ENCODE measurements at places on chromosomes 3 and 15.
A peak's percentile ranks its signal among the peaks of the same experiment; 100 is the strongest.

GRCh38 chr3:125437631-125438435 is 62.7 kb upstream of the ZNF148 start:
- DNase-seq = no peak

DNA sequence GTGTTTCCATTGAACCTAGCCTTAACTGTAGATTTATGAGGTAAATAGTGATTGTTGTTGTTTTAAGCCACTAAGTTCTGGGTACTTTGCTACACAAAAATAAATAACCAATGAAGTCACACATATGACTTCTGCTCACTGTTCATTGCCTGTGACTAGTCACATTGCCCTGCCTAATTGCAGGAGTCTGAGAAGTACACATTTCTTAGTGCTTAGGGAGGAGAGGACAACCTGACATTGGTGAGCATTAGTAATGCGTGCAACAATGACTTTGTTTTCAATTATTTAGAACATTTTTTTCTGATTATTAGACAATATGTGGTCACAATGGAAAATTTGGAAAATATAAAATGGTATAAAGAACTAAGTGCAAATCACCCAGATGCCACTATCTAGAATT is 133.2 kb upstream of the DAZL start:
- DNase-seq = no peak

- peak; percentile 54 for DNase-seq
These were observed 753 bp downstream of the PLCH1 start for GRCh38 chr3:155744010-155744625.

DNA sequence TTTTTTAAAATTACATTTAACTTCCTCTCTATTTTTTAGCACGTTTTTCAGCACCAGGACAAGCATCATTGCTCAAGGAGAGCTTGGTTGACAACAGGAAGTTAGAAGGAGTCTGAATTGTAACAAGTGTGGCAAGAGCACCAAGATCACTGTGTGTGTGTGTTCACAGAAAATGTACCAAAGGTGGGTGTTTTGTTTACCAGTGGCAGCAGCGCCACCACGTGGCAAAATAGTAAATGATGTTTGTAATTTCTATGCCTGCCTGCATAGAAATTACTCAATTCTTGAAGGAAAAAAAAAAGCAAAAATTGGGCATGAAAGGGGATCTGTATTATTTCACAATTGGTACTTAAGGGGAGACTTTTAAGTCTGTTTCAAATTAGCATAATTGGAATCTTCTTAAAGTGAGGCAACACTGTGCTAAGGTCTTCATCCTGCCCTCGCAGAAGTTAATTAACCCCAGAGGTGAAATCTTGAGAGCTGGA is 7.4 kb upstream of the U2SURP start:
- peak; percentile 4 for DNase-seq

DNA sequence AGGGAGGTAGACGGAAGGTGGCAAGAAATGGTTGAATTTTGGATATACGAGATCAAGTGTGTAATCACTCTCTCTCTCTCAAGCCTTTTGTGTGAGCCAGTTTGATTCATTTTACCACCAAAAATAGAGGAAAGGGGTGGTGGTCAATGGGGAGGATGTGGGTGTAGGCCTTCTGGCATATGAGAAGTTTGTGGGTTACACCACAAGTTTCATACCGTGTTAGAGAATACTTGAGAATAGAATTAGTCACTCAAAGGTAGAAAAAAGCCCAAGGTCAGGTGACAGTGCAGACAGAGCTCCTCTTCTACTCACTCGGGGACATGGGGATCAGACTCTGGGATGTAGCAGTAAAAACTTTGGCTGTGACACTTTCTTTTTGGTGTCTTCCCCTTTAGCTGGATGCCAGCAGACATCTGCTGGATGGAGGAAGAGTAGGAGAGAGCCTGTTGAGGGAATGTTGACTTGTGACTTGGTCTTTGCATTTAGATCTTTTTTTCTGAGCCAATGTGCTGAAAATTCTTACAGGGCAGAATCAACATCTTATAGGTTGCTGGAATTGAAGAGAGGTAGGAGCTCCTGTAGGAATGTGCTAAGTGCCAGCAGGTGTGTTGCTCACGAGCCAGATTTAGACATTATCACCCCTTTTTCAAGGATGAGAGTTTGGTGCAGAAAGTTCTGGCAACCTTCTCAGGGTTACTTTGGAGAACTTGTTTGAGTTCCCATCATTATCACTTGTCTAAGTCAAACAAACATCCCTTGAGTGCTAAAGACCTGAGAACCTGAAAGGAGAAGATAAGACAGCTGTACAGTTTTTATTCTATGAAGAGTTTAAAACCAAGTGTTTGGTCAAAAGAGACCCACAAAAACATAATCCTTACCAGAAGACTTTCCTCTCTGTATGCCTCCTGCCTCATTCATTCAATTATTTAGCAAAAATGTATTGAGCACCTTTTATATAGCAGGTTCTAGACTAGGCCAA is 43.9 kb upstream of the RYK start:
- DNase-seq = no peak

- no peak for DNase-seq
These were observed 99.2 kb downstream of the HES1 start for GRCh38 chr3:194235160-194235559.

DNA sequence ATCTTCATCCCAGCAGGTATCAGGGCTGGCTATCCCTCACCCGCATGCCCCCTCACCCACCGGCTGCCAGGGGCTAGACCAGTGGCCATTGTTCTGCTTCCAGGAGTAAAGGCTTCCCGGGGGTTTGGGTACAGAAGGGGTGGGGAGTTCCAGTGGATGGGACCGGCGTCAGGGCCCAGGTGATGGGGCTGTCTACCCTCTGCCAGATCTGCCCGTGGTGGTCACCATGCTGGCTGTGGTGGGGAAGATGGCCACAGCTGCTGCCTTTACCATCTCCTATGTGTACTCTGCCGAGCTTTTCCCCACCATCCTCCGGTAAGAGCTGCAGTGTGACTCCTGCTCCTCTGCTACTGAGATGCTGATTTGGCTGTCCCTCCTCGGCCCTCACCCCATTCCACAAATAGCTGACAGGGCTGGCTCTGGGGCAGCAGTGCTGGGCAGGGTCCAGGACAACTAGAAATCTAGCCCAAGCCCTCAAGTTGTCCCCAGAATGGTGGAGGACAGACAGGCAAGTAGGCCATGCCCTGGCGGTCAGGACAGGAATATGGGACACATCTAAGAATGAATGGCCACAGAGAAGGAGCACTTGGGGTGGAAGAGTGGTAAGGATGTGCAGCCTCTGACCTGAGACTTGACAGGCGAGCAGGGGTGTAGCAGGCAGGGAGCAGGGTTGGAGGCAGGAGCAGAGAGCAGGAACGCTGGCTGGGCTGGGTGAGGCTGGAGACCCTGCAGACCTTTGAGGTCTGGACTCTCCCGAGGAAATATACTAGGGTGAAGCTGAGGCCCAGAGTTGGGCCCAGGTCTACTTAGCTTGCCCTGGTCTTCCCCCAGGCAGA is 5.8 kb upstream of the SLC22A14 start:
- no peak for DNase-seq

DNA sequence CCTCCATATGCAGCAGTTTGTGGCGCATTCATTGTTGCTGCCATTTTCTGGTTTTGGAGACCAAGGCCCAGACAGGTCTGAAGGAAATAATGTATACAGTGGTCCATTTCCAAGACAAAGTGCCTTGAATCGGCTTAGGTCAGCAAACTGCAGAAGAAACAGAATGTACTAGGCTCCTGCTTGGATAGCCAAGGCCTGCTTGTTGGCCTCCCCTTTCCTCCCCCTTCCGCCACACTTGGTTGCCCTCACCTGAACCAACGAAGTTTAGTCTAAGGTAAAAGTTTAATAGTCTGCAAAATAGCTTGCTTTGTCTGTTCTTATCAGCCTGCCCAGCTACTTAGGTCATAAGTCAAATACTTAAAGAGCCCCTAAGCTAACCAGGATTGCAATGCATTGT is 12.0 kb upstream of the RTP3 start:
- no peak for DNase-seq

- no peak for DNase-seq
These were observed 141.6 kb downstream of the EBLN2 start for GRCh38 chr3:73203101-73203500.

DNA sequence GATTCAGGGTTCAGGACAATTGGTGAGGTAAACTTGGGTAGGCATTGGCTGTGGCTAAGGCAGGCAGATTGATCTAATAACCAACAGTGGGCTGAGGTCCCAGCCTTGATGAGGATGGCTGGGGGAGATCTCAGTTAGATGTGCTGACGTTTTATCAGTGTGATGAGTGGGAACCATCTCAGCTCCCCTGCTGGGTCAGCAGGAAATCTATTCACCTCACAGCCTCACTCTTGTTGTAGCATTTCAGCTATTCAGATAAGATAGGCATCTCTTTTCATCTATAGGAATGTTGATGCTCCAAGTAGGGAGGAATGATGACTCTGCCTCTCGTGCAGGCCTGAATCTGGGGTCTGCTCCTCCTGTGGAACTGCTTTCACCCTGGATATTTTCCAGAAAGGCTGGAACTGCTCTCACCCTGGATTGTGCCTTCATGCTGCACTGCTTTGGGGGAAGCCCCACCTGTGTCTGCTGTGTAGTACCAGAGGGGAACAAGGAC is 973.7 kb downstream of the NSUN3 start:
- DNase-seq = no peak

DNA sequence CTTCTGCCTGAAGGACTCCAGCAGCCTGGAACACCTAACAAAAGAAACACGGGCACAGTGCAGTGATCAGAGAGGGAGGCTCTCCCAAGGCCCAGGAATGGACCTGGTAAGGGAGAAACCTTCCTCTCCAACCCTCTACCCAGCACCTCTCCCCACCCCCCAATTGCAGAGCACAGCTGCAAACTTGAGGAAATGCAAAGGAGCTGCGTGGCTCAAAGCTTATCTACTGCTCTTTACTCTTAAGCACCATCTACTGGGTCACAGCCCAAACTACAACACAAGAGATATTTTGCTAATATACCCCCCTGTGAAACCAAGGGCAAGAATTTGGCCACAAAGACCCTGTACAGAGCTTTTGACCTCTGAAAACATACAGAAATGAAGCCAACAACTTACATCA is 328.3 kb downstream of the OXSM start:
- no peak for DNase-seq

DNA sequence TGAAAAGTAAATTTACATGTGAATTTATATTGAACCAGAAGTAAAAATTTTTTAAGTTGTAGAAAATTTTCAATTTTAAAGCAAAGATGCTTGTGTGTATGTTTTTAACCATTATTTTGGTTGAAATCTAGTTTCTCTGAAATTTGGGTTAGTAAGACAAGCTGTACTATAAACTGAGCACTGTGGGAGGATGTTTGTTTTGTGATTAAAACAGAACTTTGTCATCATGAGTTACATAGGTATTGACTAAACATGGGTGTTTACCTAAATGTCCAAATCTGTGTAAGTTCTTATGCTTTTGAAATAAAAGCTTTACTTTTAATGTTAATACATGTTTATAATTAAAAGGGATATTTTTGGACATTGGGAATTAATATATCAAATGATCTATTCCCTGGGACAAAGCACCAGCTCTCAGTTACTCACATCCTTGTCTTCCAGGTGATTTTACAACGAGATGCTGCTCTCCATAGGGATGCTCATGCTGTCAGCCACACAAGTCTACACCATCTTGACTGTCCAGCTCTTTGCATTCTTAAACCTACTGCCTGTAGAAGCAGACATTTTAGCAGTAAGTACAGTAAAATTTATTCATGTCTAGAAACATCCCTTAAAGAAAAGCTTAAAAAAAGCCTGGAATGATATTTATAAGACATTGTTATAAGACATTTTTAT is 32.7 kb downstream of the RNF13 start:
- no peak for DNase-seq
